Skeletal muscle tissue (tissue), 5 donors: ENCODE measurements at places on chromosomes 2 and 18. TPM values are rescaled to one million over a fixed set of nuclear protein-coding genes. Genes with fewer than 3 reads are reported as not detected.

The GCG gene
- 5.2 TPM for total RNA-seq

The NRP2 gene
- 31.8 TPM for total RNA-seq

The NBAS gene
- 126 TPM for total RNA-seq

The NT5C1B gene
- not detected for total RNA-seq

The FBXO36 gene
- total RNA-seq = 2.1 TPM

The NYAP2 gene
- total RNA-seq = 0.52 TPM

The ZNF512 gene
- total RNA-seq = 23.5 TPM

The CHST10 gene
- 12.5 TPM for total RNA-seq

The ASXL3 gene
- total RNA-seq = 7.3 TPM

The OBSL1 gene
- total RNA-seq = 87.2 TPM

The EGR4 gene
- not detected for total RNA-seq

The SLC9A4 gene
- not detected for total RNA-seq

The GALR1 gene
- not detected for total RNA-seq

The CD226 gene
- total RNA-seq = 1.0 TPM

The CCDC102B gene
- 21.9 TPM for total RNA-seq

The SLC38A11 gene
- total RNA-seq = 2.6 TPM

The RNF125 gene
- total RNA-seq = 9.4 TPM

The ANKRD62 gene
- not detected for total RNA-seq

The PLGLB1 gene
- 2.1 TPM for total RNA-seq

The GYPC gene
- 238 TPM for total RNA-seq

The UGT1A8 gene
- total RNA-seq = not detected

The ALK gene
- total RNA-seq = 0.52 TPM

The RAB27B gene
- total RNA-seq = 1.0 TPM

The MPP4 gene
- total RNA-seq = under 0.01 TPM

The ALMS1 gene
- 17.7 TPM for total RNA-seq

The SULT1C4 gene
- total RNA-seq = 12.5 TPM

The FEV gene
- not detected for total RNA-seq

The C1QL2 gene
- not detected for total RNA-seq

The TMEM200C gene
- 0.52 TPM for total RNA-seq

The MLPH gene
- not detected for total RNA-seq

The XIRP2 gene
- 38.6 TPM for total RNA-seq

The ESCO1 gene
- total RNA-seq = 13.6 TPM

The ZNF804A gene
- total RNA-seq = under 0.01 TPM

The LINC00305 gene
- total RNA-seq = not detected

The REEP1 gene
- 24.0 TPM for total RNA-seq

The GPR75 gene
- 1.0 TPM for total RNA-seq

The SLC4A5 gene
- 2.6 TPM for total RNA-seq

The DGUOK gene
- 32.4 TPM for total RNA-seq

The COLEC11 gene
- not detected for total RNA-seq

The PSMG2 gene
- 64.2 TPM for total RNA-seq
